ENCODE measurements at places on chromosomes 13 and 19.

- no peak for DNase-seq
Observed at GRCh38 chr13:45439781-45440462, 21.7 kb upstream of the SLC25A30 start.

DNA sequence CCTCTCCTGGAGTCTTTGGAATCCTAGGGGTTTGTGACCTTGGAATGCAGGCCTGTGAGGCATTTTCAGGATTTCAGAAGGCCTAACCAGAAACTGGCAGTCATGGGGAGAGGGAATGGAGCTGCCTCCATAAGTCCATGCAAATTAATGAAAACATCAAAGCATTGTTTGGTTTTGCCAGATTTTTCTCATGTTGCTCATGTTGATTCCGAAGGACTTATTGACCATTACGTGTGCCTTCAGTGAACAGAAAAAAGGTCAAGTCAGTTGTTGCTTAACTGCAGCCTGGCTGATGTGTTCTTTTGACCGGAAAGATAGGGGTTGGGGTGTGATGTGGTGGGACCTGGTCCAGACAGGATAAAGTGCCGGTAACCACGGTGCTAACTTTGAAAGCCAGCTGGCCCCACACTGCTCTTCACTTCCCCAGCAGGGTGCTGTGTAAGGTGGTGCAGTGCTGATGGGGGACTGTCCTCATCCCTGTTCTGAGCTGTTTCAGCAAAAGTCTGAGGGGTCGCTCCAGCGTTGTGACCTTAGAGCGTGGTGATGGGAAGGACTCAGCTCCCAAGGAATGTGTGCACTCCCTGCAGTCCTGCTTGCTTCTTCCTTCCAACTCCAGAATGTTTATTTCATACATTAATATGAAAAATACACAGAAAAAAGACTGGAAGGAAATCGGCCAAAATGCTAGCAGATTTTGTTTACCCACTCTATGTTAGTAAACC lies 3.5 kb downstream of the RNF113B start:
- no peak for DNase-seq

- DNase-seq = no peak
Observed at GRCh38 chr19:10881403-10882107, 10.2 kb downstream of the CARM1 start.

DNA sequence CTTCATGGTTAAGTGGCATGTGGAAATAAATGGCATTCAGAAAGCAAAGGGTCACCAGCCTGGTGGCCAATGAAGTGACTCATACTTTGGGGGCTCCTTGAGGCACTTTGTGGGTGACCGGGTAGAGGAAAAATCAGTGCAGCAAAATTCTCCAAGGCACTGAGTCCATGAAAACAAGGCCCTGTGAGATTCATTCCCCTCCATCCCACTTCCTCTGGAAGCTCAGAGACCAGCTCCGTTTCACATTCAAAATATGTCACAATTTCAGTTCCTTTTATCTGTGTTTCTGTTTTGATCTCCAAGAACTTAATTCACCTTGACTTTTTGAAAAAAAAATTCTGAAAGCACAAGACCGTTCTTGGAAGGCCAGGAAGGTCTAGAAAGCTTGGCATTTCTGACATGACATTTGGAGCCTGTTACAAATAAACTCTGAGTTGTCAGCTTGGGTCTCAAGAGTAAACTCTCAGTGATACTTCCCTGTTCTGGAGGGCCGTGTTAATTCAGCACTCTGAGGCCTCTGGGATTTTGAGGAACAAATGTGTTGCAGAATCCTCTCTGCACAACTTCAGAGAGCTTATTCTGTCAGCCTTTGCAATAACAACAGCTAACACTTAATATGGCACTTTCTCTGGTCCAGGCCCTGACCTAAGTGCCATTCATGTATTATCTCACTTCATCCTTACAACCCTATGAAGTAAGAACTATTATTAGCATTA lies 6.8 kb downstream of the CYSLTR2 start:
- no peak for DNase-seq

- no peak for DNase-seq
Observed at GRCh38 chr13:107119989-107120881, 552.3 kb upstream of the ARGLU1 start.

- DNase-seq = peak; percentile 6
Observed at GRCh38 chr13:46296115-46296822, 84.5 kb downstream of the LRRC63 start.

Data from effector memory CD8-positive, alpha-beta T cell (primary cell).